ENCODE measurements at places on chromosomes 3 and 15.
A peak's percentile ranks its signal among the peaks of the same experiment; 100 is the strongest.

DNA sequence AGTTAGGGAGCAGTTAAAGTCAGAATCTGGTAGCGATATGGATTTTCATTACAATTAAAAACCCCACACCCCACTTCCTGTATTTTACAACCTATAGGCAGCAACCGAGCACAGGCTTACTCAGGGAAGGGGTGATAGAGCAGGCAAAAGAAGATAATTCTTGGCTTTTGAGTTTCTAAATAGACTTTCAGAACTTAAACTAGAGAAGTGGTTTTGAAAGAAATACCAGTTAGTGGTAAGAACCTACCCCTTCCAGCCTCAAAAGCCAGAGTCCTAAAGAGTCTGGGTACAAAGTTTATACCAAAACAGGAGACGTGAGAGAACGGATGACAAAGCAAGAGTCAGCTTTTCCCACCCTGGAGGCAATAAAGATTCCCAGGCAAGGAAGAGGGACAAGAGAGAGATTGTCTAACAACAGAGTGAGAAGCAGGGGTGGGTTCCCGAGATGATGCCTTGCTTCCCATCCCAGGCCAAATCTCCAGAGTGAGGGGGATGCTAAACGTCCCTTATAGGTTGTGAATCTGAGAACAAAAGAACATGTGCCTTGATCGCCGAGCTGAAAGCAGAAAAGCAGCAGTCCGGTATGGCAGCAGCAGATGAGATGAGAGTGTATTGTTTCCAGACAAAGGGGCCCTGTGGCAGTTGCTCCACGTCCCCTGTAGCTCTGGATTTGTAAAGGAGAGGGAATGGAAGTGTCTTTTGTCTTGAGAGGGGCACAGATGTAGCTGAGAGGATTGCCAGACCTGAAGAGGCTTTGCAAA lies 36.8 kb downstream of the KLHL6 start:
- DNase-seq, result no peak

DNA sequence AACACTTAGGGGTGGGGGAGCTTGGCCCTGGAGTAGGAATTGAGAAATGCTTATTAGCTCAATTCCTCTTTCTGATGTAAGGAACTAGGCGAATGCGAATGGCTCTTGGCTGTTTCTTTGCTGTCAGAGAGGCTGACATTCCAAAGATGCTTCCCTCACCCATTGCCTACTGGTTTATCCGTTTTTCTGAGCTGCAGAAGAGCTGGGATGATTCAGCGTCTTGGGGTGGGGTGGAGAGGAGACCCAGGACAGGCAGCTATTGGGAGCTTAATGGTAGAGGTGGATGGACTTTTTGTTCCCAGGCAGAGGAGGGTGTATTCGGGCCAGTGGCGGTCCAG lies 9.8 kb downstream of the PLEKHO2 start:
- peak; percentile 67 for DNase-seq

- DNase-seq, result no peak
Measured at GRCh38 chr15:48298914-48299313, 32.3 kb upstream of the DUT start.

GRCh38 chr3:25904206-25904605 lies 114.3 kb downstream of the OXSM start:
- DNase-seq, result peak; percentile 66

DNA sequence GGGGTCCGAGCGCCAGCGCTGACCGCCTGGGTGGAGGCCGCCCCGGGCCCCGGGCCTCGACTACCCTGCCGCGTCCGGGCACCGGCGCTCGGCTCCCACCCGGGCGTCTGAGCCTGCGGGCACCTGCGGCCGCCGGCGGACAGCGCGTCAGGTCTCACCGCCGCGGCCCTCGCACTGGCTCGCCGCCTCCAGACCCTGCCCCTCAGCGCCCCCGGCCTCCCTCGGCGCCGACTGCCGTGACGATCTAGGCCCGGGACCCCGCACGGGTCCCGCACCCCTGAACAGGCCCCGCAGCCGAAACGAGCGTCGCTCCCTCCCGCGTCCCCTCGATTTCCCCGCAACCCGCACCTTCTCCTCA lies 297 bp downstream of the PRC1 start:
- no peak for DNase-seq

DNA sequence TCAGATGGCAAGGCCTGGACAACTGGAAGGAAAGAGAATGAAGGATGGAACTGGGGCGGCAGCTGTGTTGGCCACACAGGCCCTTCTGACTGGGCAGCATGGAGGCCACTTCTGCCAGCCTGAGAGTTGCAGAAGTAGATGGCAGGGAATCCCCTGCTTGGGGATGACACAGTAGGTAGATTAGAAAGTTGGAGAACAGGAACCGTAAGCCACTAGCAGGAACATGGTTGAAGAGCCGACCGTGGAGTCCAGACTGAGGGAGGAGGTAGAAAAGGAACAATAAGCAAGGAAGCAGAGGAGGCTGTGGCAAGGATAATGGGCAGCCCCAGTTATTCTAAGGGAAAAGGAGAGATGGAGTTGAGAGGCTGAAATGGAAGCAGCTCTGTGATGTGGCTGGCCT lies 26.4 kb upstream of the ZNF774 start:
- DNase-seq, result no peak

GRCh38 chr3:39668420-39668819 lies 141.0 kb upstream of the MYRIP start:
- DNase-seq, result peak; percentile 49

- DNase-seq, result peak; percentile 97
Measured at GRCh38 chr3:32781211-32781968, 36.4 kb upstream of the TRIM71 start.

GRCh38 chr3:15637131-15637951 lies 35.8 kb downstream of the BTD start:
- DNase-seq, result no peak

- no peak for DNase-seq
Measured at GRCh38 chr3:81545572-81545971, 215.9 kb downstream of the GBE1 start.

- DNase-seq, result no peak
Measured at GRCh38 chr3:53677413-53677812, 168.8 kb downstream of the CHDH start.

DNA sequence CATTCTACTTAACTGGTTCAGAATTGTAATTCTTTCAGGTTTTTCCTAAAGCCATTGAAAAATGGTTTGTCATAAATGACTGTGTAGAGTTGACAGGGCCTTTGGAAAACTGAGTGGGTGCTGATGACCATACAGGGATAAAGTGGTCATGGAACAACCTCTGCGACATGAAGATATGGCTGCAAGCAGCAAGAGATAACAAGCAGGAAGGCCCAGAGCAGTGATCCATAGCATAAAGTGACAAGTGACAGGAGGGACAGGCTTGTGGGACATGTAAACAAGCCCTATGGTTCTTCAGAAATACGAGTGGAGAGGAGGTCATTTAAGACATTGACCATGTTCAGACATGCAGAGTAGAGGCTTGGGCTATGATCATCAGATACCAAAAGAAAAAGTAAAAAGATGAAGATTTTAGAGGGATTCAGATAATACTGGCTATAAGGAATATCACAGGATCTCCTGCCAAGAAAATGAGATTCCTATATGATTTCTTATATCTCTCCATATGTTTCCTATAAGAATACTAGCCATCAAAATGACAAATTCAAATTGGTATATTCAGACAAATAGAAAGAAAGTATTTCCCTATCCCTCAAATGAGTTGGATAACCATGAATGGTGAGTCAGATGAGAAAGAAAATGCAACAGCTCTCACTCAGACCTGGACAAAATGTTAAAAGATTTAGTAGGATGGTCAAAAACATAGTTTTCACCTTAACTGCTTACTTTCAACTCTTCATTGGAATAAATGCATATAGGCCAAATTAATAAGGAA lies 827.6 kb upstream of the CFAP20DC start:
- no peak for DNase-seq

GRCh38 chr15:33846862-33847261 lies 121.4 kb upstream of the CHRM5 start:
- DNase-seq, result no peak

DNA sequence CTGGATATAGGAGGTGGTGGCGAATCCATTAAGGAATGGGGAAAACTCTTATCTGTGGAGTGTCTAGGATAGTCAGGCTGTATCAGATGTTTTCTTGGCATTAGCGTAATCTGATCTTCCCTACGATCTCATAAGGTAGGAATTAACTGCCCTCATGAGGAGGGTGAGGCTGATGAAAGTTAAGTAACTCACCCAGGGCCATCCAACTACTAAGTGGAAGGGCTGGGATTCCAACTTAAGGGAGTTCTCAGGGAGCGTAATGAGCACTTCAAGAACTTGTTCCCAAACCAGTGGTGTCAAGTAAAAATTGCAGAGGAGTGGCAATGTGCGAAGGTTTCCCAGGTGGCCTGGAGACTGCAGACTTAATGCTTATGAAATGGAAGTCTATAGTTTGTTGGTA lies 55.9 kb upstream of the OSBPL11 start:
- no peak for DNase-seq

DNA sequence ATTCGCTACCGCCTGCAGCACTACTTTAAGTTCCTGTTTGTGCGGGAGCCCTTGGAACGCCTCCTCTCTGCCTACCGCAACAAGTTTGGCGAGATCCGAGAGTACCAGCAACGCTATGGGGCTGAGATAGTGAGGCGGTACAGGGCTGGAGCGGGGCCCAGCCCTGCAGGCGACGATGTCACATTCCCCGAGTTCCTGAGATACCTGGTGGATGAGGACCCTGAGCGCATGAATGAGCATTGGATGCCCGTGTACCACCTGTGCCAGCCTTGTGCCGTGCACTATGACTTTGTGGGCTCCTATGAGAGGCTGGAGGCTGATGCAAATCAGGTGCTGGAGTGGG lies 995 bp downstream of the CHST14 start:
- DNase-seq, result no peak

- no peak for DNase-seq
Measured at GRCh38 chr3:156657862-156658731, 16.3 kb upstream of the TIPARP start.

DNA sequence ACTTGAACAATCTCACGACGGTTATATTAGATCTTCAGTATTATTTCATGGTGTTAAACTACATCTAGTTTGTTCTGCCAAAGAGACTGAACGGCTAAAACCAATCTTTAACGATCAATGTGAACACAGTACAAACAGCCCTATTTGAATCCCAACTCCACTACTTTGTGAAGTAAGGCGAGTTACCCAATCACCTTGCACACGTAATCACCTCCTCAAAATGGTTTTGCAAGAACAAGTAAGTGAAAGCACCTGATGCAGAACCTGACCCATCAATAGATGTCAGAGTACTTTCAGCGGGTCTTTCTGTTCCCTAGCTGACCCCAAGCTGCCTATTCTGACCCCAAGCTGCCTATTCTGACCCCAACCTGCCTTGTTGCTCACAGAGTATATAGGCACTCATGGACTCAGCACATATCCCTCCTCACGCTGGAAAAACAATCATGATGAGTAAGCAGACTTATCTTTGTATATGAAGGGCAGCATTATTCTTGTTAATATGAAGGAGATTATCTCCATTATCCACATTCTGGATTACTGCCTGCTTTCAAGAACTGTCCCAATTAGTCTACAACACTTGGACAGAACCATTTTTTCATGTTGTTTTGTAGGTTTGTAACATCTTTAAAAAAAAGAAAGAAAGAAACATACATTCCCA lies 3.7 kb downstream of the KPNA1 start:
- DNase-seq, result no peak
